ENCODE measurements at places on chromosomes 6 and 20.

DNA sequence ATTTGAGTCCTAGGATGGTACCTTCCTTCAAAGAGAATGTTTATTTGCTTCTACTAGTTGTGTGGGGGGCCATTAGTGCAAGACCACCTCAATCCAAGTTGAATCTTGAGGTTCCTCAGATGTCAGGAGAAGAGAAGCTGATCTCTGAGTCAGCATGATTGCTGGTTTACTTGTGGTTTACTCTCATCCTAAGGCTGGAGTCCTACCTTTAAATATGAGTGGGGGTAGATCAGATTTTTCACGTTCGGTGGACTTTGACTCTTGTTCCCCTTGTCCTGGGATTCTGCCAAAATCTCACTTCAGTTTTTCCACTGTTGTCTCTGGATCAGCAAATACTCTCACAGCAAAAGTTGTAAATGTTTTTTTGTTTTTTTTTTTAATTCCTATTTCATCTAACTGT is 84.6 kb upstream of the F13A1 start:
- no peak for DNase-seq

GRCh38 chr6:117538615-117539014 is 56.1 kb downstream of the DCBLD1 start:
- DNase-seq = no peak

DNA sequence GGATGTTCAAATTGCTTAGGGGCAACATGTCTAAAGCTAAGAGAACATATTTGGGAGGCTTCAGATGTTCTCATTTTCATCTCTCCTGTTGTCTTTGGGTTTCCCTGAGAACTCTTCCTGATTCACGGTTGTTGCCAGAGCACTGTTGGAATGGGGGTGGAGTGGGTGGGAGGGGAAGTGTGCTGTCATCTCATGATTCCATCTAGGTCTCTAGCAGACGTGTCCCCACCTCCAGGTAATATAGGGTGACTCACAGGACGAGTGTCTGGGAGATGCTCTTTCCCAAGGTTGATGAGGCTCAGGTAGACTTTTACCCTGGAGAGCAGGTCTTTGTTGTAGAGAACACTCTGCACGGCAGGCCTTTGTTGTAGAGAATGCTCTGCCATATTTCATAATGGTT is 636.9 kb downstream of the QKI start:
- no peak for DNase-seq

GRCh38 chr20:24612799-24613775 is 143.7 kb downstream of the SYNDIG1 start:
- DNase-seq = no peak

DNA sequence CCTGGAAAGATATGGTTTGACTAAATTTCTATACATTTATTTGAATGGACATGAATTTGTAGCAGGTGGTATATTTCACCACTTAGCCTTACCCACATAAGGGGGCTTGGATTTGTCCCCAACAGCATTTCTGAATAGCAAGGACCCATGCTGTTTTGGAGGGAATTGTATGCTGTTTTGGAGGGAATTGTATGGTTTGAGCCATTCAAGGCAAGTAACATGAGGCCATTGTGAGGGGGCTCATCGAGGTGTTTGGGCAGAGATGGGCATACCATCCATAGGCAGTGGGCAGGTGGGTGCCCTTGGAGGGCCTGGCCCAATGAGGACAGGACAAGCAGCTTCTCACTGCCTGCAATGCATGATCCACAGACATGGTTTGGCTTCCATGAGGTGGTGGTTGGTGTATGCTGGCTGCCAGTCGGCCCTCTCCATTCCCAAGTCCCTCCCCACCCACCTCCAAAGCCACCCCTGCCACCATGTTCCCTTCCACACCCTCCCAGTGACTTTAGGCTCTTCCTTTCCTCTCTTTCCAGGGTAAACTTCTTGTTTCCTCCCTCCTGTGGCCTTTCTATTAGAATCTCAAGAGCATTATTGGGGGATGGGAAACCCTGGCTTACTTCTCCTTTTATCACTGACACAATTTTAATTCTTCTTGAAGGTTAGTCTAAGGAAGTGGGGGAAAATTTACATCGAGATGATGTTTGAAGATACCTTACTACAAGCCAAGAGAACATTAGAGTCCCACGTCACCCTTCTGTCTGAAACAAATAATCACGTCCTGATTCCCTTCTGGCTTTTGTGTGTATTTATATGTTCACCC is 13.2 kb upstream of the PXDC1 start:
- DNase-seq = no peak

GRCh38 chr6:167255918-167256553 is 35.1 kb upstream of the UNC93A start:
- DNase-seq = no peak

DNA sequence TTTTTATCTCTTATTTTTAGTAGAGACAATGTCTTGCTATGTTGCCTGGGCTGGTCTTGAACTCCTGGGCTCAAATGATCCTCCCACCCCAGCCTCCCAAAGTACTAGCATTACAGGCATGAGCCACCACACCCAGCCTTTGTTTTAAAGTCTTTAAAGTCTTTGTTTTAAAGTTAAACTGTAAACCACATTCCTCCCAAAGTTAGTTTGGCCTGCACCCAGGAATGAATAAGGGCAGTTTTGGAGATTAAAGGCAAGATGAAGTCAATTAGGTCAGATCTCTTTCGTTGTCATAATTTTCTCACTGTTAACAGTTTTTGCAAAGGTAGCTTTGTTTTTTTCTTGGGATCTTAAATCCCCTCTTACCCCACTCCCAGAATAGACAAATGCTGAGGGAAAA is 63.8 kb downstream of the UBR2 start:
- DNase-seq = no peak

DNA sequence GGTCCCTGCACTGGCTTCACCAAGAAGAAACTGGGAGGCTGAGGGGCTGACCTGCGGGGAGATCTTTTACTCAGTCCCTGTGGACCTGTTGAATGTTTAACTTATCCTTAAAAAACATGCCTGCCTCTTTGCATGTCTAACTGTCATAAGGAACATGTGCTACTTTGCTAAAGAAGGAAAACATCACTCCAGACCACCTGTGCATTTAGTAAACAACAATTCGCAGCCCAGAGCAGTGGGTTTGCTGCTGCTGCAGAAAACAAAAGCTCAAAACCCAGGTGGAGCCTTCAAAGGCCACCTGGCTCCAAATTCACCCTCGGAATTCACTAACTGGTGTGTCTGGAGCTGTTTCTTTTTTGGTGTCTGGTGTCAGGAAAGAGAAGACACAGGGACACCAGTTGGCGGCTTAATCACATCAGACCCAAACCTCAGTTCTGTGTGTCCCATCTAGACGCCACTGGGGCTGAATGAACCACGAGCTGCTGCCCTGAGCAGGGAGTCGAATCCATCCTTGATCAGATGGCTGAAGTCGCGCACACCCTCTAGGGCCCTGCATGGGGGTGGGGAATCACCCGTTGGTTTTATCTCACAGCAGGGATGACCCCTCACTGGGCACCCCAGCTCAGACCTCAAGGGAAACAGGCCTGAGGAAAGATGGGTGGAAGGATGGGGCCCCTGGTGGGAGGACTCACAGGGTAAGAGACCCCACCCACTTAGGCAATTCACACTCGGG is 344.3 kb downstream of the PREX1 start:
- no peak for DNase-seq

GRCh38 chr6:4504700-4505099 is 271.5 kb upstream of the CDYL start:
- DNase-seq = no peak

DNA sequence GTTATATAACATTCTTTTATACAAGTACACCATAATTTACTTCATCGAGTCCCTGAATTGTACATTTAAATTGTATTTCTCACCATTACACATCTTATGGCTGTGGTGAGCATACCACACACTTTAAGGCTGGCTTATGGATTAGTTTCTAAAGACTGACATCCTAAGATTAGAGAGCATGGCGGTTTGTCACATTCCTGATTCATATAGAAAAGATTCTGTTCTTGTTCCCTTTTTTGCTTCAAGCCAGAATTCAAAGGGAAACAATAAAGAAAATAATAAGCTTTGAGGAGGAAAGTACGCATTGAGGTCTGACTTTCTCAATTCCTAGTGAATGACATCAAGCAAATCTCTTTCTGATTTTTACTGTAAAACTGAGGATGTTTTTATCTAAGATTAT is 2.5 kb downstream of the BTN1A1 start:
- no peak for DNase-seq

GRCh38 chr6:7145585-7145884 is 37.8 kb downstream of the RREB1 start:
- DNase-seq = no peak

GRCh38 chr20:4040283-4041179 is 25.2 kb upstream of the RNF24 start:
- no peak for DNase-seq

DNA sequence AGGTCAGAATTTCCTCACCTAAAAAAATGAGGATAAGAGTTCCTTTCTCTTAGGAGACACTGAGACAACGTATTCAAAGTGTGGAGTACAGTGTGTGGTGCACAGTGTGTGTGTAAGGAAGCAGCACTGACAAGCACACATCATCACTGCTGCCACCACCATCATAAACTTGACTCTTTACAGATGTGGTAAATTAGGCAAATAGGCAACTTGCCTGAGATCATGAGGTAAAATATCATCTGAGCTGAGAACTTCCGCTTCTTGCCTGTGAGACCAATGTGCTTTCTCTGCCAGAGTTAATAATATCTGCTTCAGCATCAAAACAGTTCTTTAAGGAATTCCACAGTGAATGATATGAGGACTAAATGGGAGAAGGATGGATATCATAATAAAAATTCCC is 52.7 kb downstream of the LYRM4 start:
- no peak for DNase-seq

- no peak for DNase-seq
Observed at GRCh38 chr6:17226786-17227233, 54.4 kb upstream of the RBM24 start.

DNA sequence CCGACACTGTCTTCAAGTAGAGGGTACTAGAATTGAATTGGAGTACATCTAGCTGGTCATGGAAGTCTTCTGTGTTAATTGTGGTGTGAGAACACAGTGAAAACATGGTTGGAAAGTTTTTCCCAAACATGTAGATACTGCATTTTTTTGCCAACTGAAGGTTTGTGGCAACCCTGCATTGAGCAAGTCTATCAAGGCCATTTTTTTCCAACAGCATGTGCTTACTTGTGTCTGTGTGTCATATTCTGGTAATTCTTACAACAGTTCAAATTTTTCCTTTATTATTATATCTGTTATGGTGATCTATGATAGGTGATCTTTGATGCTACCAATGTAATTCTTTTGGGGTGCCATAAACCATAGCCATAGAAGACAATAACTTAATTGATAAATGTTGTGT is 147.0 kb downstream of the MYB start:
- DNase-seq = no peak

- DNase-seq = no peak
Observed at GRCh38 chr6:40701352-40702007, 114.3 kb upstream of the LRFN2 start.

DNA sequence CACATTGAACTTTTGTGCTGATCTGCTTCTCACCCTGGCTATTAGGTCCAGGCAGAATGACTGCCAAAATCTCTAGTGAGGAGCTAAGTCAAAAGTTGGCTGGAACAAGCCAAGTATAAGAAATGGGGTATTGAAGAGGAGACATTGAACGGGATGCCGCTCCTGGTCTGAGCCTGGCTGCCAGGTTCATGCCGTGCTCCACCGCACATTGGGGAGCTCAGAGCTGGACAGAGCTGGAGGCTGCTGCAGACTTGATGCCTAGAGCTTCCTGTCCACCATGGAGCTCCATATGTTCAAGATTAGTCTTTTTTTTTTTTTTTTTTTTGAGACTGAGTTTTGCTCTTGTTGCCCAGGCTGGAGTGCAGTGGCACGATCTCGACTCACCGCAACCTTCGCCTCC is 4.1 kb upstream of the IFT52 start:
- DNase-seq = no peak

GRCh38 chr6:108169464-108170331 is 3.9 kb downstream of the NR2E1 start:
- DNase-seq = no peak

- peak; percentile 41 for DNase-seq
Observed at GRCh38 chr6:15491255-15491985, 171.4 kb downstream of the DTNBP1 start.

DNA sequence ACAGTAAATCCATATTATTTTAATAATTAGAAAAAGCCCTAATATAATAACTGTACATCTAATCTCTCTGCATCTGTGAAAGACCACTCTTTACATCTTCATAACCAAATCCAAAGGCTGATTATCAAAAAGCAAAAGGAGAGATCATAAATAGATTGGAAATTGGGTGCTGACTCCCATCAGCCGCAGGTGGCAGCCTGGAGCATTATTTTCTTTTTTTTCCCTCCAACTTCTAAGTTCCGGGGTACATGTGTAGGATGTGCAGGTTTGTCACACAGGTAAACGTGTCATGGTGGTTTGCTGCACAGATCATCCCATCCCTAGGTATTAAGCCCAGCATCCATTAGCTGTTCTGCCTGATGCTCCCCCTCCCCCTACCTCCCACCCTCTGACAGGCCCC is 30.5 kb downstream of the LRP11 start:
- DNase-seq = no peak

GRCh38 chr6:94049001-94049400 is 629.6 kb upstream of the EPHA7 start:
- DNase-seq = no peak

- peak; percentile 70 for DNase-seq
Observed at GRCh38 chr6:108835218-108835850, 12.9 kb upstream of the ARMC2 start.

DNA sequence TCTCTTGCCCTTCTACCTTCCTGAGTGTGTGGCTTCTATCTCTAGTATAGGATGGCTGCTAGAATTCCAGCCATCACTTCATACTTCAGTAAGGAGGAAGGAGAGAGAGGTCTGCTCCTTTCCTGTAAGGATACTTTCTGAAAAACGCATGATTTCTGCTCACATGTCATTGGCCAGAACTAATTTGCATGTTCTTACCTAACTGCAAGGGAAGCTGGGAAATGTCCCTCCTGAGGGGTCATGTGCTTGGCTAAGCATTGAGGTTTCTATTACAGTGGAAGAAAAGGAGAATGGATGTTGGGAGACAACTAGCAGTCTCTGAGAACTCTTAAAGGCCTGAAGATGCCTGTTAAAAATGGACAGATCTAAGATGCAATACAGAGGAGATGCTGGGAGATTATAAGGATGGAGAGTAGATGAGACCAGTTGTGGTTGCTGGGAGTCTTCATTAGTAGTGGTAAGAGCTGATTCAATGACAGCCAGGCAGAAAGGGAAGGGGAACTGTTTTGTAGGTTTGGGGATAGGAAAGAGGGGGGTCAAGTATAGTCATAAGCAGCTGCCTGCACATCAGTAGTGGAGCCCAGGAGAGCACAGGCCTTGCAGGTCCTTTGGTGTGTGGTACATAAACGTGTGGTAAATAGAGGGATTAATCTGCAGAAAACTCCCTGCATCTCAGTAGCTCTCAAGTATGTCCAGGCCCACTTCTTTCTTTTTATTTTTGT is 20.2 kb downstream of the CDS2 start:
- DNase-seq = no peak

DNA sequence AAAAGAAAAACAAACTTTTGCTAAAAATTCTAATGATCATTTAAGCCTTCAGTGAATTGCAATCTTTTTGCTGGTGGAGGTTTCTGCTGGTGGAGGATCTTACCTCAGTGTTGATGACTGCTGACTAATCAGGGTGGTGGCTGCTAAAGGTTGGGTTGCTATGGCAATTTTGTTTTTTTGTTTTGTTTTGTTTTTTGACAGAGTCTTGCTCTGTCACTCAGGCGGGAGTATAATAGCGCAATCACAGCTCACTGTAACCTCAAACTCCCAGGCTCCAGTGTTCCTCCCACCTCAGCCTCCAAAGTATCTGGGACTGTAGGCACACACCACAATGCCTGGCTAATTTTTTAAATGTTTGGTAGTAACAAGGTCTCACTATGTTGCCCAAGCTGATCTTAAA is 94.7 kb downstream of the ANKRD6 start:
- no peak for DNase-seq

- DNase-seq = no peak
Observed at GRCh38 chr20:33859157-33859695, 48.1 kb downstream of the CHMP4B start.
